ENCODE measurements at places on chromosomes 12 and 14. TPM values are rescaled to one million over a fixed set of nuclear protein-coding genes. Genes with fewer than 3 reads are reported as not detected.

DNA sequence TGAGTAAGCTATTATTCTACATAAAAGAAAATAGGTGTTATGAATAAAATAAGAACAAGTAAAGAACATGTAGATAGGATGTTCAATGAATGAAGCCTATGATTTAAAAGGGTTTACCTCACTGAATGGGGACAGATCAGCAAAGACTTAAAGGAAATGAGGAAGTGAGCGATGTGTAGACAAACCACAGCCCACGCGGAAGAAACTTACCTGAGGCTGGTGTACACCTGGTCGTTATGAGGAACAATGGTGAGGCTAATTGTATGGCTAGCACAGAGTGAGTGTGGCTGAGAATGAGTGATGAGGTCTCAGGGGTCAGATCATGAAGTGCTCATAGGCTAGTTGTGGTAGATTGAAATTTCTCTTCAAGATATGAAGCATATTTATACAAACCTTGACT lies 221.7 kb downstream of the ALG10B start:
- DNase-seq = no peak

DNA sequence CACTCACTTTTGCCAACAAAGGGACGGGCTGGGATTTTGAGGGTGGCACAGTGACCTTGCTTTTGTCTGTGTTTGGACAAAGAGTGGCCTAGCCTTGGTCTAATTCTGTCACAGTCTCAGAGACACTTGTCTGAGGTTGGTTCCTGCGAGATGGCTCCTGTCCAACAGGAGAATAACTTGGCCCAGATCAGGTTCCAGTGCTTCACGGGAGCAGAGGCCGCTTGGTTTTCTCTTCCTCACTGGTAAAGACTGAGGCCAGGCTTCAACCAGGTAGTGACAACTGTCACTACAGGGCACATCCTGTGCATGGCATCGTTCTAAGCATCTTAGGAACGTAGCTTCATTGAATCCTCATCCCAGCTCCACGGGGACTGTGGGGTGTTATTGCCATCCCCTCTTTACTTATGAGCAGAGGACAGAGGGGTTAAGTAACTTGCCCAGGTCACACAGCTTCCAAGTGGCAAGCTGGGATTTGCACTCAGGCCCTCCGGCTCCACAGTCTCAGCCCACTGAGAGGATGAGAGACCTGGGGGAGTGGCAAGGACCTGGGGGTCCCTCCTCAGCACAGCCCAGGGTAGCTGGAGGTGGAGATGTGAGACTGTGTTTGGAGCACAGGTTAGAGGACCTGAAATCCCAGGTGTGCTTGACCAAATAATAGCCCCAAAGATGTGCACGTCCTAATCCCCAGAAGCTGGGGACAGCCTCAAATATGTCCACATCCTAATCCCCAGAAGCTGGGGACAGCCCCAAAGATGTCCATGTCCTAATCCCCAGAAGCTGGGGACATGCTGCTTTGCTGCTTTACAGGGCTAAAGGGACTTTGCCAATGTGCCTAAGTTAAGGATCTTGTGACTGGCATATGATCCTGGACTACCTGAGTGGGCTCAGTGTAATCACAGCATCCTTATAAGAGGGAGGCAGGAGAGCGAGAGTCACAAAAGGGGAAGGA lies 179.2 kb upstream of the RTL1 start:
- DNase-seq = no peak

DNA sequence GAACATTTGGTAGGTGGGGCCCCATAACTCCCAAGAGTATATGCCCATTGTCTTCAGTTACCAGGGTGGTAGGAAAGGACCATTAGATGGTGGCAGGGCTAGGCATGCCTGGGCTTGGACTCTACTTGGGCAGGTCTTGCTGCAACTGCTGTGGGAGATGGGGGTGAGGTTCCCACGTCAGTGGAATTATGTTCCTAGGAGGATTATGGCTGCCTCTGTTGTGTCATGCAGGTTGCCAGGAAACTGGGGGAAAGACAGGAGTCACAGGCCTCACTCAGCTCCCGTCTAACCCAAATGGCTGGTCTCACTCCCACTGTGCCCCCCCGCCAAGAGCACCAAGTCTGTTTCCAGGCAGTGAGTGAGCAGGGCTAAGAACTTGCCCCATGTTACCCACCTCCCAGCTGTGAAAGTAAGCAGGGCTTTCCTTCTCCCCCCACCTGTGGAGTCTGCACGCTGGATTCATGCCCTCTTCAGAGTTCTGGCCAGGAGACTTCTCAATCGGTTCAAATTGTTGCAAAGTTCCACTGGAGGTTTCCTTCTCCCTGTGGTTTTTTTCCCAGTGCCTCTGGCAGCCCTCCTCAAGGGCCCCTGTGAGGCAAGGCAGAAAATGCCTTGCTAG lies 337.5 kb downstream of the CCDC91 start:
- peak; percentile 20 for DNase-seq

DNA sequence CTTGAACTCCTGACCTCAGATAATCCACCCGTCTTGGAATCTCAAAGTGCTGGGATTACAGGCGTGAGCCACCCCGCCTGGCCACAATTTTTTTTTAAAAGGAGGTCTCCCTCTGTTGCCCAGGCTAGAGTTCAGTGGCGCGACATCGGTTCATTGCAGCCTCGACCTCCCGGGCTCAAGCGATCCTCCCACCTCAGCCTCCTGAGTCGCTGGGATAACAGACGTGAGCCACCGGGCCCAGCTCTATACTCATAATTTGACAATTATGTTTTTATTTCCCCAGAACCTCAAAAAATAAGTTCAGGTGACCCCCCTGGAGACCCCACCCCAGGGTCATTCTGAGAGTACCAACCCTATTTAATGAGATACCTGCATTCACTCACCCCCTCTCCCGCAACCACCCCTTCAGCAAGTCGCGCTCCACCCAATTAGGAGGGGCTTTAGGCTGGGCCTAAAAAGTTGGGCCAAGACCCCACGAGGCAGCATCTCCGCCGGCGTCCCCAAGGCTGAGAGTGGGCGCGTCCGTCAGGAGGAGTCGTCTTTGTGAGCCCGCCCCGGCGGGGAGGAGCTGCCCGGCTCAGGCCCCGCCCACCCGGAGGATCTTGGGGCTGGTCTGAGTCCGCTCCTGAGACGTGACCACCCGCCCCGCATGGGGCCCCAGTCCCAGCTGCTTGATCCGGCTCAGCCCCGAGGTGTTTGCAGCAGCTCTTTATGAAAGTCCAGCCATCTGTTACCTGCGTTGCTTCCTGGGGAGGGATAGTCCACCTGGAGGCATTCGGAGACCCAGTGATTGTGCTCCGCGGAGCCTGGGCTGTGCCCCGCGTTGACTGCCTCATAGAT lies at the start of gene ANKRD33:
TSS of gene ANKRD33 (plus strand) at position 628 of the 840 bp plus-strand sequence. CDS start at position 712, 84 bp downstream.
- DNase-seq = peak; percentile 70

DNA sequence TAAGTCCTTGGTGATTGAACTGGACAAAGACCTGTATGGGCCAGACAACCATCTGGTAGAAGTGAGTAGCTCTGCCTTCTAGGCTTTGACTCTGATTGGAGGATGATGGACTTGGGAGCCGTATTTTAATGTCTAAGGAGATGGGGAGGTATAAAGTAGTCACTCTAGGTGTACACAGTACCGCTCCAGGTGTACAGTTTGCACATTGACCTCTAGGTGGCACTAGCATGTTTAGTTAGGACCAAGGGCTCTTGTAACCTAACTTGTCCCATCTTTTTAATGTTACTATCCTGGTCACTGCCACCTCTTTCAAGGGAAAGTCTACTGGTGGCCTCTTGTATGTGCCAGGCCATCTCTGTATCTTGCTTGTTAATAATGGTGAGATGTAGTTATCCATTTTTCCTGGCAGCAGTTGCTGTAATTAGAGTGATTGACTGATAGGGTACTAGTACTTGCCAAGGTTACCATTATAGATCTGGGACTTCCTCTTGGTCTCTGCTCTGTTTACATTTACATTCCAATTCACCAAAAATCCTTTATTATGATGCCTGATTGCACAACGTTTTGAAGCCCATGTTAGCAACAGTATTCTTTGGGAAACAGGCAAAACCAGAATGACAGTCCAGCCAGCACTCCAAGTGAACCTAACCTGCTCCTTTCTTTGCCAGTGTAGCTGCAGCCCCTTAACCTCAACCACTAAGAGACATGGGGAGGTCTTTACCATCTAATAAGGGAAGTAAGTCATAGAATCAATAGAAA lies 3.6 kb downstream of the SMARCD1 start:
- no peak for DNase-seq

DNA sequence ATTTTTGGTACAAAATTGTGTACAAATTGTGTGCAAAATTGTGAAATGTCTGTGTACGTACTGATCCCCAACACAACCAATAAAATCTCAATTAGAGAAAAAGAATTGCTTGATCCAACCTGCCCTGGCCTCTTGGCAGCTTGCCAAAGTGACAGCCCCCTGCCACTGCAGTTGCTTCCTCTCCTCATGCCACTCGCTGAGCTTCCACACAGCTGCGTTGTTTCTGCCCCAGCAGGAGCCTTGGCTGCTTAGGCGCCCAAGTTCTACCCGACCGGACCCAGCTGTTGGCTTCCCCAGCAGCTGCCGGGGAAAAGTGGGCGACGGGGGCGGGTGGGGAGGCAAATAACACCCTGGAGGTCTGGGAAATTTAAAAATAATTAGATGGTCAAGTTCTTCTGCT lies 171.8 kb upstream of the ATF7IP start:
- no peak for DNase-seq

- DNase-seq = no peak
Measured at GRCh38 chr12:89038831-89039512, 313.3 kb downstream of the DUSP6 start.

GRCh38 chr14:96052541-96053247 lies 13.5 kb downstream of the C14orf132 start:
- no peak for DNase-seq

DNA sequence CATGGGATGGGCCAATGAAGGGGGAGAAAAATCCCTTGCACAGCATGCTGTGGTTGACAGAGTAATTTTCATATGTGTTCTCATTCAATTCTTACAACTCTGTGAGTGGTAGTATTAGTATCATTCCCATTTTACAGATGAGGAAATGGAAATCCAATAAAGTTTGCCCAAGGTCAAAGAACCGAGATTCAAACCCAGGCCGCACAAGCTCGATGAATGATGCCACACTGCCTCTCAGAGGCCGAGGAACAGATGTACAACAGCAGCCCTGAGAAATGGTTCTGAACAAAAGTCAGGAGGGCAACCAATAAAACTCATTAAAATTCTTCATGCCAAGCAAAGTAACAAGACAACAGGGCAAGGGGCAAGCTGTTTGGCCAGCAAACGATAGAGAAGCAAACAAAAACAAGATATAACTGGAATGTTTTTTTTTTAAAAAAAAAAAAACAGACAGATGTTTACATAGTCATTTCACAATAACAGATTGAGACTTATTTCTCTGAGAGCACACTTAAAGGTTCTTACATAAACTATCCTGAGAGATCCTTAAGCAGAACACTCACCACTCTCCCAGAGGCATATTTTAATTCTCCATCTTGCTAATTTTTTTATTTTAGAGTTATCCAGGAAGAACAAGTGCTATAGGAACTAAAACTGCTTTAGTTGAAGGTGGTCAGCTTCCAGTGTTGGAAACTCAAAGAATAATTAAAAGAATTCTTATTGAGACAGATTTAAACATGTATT lies 85.8 kb downstream of the EXOC5 start:
- DNase-seq = no peak

- DNase-seq = no peak
Measured at GRCh38 chr14:61622051-61622450, 73.3 kb upstream of the HIF1A start.

DNA sequence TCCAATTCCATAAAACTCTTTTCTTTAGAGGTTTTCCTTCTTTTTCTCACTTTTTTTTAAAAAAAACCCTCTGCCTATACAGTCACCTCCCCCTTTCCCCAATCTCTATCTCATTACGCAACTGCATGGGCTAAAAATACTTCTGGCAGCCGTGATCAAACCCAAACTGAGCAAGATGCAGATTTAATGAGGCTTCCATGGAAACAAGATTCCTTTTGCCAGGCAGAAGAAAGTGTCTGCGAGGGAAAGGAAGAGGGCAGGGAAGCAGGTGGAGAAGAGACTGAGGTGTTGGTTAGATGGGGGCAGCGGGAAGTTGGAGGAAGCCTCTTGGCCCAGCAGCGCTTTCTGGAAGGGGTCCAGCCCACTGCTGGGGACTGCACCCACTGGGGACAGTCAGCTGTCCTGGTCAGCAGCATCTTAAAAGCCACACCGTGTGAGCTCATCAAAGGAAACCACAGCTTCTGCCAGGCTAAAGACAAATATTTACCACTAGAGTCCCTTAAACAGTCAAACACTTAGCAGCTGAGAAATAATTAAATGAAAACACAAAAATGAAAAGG lies 90.4 kb downstream of the SLC8A3 start:
- DNase-seq = no peak

GRCh38 chr14:69355154-69355597 lies 42.9 kb downstream of the ERH start:
- DNase-seq = no peak

The GPR135 gene
- 1.5 TPM for total RNA-seq

The WNT1 gene
- total RNA-seq = not detected

The LALBA gene
- not detected for total RNA-seq

The BMAL2 gene
- total RNA-seq = 1.2 TPM

The CNTN1 gene
- total RNA-seq = 0.73 TPM

The MUCL1 gene
- total RNA-seq = not detected

The PMCH gene
- not detected for total RNA-seq

The KRT78 gene
- not detected for total RNA-seq

The KRT3 gene
- not detected for total RNA-seq

Measured in Right ventricle myocardium inferior (tissue), 1 donor.